ENCODE measurements at places on chromosomes 7 and 10.

GRCh38 chr7:67423065-67423464, 426.4 kb downstream of the TYW1 start:
- DNase-seq = no peak

DNA sequence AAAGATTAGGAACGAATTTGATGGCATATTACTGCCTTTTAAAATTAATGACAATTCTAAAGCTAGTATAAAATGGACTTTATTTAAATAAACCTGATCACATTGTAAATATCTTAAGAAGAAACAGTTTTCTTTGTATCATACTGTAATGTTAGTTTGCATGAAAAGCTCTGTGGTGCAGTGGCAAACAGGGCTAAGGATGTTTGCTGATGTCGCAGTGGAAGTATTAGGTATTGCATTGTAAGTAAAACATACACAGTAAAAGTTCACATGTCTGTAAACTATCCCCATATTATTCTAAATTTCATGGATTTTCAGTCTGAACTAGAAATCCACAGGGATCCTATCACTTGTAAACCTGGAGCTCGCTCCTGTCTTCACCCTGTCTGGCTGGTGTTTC, 252.6 kb upstream of the ZNF32 start:
- DNase-seq = no peak

DNA sequence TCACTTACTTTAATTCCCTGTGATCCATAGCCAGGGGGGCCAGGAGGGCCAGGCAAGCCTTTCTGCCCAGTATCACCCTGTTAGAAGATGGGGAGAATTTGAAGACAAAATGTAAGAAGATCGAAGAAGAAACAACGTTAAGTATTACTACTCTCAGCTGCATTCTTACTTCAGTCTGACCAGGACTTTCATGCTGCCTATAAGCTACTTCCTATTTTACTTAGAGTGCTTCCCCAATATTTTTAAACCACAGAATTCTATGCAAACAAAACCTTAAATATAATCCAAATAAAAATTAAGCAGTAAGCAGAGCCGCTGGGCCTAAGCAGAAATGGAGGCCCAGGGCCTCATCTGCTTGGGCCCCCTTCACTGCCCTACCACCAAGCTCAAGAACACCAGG, 117.8 kb downstream of the COL28A1 start:
- DNase-seq = no peak

GRCh38 chr10:48748573-48748972, 63.9 kb downstream of the WDFY4 start:
- DNase-seq = no peak

- peak; percentile 88 for DNase-seq
Measured at GRCh38 chr10:28381903-28382347, 79.1 kb upstream of the MPP7 start.

- DNase-seq = no peak
Measured at GRCh38 chr7:130144312-130145171, 60.7 kb downstream of the TMEM209 start.

Data from CD4-positive, alpha-beta T cell treated with Interferon alpha-2 for 1 hour (primary cell).